PC-3 (cell line): ENCODE measurements at places on chromosomes 11 and 22.

GRCh38 chr11:31323145-31323544 lies 46.4 kb downstream of the DCDC1 start:
- H3K4me1 ChIP-seq = peaks cover 13% of the 10 kb centered on the region; the same call in 1 of the 2 replicates
- H3K27me3 ChIP-seq = no peaks in the 10 kb centered on the region
- no peak overlapping the region for H3K4me3 ChIP-seq
- H3K27ac ChIP-seq = no peak overlapping the region

DNA sequence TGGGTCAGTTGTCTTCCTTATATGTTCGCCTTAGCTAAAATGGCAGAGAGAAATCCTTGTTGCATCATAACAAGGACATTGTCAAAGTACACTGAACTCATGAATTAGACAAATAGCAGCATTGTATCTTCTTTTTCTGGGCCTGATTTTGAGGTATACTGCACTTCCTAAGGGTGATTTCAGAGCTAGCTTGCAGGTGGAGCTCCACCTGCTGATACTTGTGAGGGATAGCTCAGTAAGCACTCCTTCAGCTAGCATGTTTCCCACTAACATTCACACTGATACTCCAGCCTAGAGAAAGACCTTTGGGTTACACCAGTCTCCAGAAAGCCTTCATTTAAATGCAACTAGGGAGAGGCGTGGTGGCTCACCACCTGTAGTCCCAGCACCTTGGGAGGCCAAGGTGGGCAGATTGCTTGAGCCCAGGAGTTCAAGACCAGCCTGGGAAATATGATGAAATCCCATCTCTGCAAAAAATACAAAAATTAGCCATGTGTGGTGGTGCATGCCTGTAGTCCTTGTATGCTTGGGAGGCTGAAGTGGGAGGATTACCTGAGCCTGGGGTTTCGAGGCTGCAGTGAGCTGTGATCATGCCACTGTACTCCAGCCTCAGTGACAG lies 29.8 kb downstream of the JAM3 start:
- H3K4me3 ChIP-seq = no peak overlapping the region
- H3K27me3 ChIP-seq = peaks cover 30% of the 10 kb centered on the region
- DNase-seq = peak; percentile 53
- no peak overlapping the region for H3K27ac ChIP-seq

DNA sequence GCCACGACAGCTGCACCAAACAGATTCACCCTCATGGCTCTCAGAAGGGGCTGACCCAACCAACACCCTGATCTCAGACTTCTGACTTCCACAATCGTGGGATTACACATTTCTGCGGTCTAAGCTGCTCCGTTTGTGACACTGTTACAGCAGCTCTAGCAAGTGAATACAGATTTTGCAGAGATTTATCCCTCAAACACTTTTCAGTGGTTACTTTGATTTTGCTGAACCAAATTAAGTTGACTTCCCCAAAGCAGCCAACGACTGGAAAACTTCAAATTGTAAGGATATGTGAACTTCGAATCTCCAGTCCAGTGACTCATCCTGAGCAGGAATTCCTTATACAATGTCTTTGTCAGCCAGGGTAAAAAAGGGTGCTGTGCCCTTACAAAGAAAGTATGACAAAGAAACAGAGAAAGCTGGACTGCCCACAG lies 14.8 kb upstream of the INCENP start:
- H3K27me3 ChIP-seq = no peaks in the 10 kb centered on the region
- no peak overlapping the region for H3K4me3 ChIP-seq
- H3K36me3 ChIP-seq = no peaks in the 10 kb centered on the region
- DNase-seq = peak; percentile 64
- H3K4me1 ChIP-seq = peaks cover 12% of the 10 kb centered on the region

DNA sequence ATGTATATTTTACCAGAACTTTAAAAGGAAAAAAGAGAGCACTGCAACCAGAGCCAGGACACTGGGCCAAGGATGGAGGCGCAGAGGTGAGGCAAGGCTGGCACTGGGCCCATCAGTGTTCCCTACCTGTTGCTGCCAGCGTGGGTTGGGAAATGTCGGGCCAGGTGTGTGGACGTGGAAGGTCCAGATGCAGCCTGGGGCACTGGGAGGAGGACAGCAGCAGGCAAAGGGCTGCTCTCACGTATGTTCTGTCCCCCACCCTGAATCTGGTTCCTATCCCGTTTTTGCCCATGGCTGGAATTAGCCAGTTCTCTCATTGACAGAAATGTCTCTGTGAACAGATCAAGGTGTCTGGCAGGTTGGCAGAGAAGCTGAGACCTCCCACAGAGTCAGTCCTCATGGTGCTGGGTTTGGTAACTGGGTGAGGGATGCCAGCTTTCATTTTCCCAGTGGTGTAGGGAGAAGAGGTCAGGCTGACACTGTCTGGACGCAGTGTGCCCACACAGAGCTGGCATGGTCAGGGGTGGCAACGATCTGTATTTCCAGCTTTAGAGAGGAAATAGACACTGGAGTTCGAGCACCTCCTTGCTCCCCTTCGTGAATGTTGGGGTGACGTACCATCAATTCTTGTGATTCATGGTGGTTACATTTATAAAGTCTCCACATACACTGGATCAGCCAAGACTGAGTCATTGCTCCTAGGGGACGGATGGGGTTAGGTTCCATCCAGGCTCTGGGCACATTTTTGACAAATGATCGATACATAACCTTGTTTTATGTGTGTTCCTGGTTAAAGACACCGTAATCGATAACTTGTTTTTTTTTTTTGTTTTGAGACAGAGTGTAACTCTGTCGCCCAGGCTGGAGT lies 4.3 kb upstream of the PNPLA3 start:
- no peak overlapping the region for H3K27ac ChIP-seq
- H3K36me3 ChIP-seq = no peaks in the 10 kb centered on the region
- H3K27me3 ChIP-seq = no peaks in the 10 kb centered on the region
- no peak overlapping the region for H3K4me3 ChIP-seq

DNA sequence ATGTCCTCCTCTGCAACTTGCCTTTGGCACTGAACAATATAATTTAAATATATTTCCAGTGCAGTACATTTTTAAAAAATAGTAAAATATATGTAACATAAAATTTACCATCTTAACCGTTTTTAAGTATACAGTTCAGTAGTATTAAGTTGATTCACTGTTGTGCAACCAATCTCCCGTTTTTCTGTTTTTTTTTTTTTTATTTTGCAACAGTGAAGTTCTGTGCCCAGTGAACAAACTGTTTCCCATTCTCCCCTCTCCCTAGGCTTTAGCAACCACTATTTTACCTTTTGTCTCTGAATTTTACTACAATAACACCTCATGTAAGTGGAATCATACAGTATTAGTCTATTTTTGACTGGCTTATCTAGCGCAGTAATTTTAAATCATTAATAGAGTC lies 13.8 kb downstream of the PRRG4 start:
- H3K27me3 ChIP-seq = no peaks in the 10 kb centered on the region
- peaks cover 13% of the 10 kb centered on the region for H3K4me1 ChIP-seq
- DNase-seq = no peak
- H3K27ac ChIP-seq = no peak overlapping the region

DNA sequence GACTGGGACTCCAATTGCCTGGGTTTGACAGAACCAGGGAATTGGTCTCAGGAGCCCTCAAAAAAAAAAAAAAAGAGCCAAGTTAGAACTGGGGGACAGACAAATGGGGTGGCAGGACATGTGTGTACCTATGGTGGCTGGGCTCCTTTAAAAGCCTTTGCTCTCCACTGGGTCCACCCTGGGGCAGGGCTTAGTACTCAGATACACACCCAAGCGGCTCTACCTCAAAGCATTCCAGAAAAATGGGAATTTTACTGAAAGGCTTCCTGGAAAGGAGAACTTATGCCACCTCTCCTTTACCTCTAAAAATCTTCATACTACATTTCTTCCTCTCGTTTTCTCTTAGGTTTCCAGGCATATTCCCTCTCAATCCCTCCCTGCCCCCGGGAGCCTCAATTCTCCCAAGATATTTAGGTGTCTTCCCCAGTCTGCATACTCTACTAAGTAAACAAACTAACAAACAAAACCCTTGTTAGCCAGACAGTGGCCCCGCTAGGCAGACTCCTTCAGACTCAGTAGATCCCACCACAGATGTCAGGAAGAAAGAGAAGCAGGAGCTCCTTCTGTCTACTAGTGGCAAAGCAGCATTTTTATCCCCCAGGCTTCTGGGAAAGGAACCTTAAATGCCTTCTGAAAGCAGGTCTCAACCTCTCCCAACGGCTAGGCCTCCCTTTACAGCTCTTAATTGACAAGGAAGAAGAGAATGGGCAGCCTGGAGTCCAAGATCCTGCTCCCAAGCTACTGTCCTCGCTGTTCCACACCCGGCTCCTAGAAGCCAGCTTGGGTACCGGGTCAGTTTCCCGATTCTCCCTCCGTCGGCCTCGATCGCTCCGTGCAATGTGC lies 653 bp downstream of the PCSK7 start:
- H3K4me1 ChIP-seq = peaks cover 23% of the 10 kb centered on the region
- peak; percentile 46 for DNase-seq
- peak overlapping the region; percentile 86 for H3K4me3 ChIP-seq
- no peaks in the 10 kb centered on the region for H3K27me3 ChIP-seq
- peaks cover 12% of the 10 kb centered on the region; the same call in 1 of the 2 replicates for H3K36me3 ChIP-seq
- peak overlapping the region; percentile 0 for H3K27ac ChIP-seq

DNA sequence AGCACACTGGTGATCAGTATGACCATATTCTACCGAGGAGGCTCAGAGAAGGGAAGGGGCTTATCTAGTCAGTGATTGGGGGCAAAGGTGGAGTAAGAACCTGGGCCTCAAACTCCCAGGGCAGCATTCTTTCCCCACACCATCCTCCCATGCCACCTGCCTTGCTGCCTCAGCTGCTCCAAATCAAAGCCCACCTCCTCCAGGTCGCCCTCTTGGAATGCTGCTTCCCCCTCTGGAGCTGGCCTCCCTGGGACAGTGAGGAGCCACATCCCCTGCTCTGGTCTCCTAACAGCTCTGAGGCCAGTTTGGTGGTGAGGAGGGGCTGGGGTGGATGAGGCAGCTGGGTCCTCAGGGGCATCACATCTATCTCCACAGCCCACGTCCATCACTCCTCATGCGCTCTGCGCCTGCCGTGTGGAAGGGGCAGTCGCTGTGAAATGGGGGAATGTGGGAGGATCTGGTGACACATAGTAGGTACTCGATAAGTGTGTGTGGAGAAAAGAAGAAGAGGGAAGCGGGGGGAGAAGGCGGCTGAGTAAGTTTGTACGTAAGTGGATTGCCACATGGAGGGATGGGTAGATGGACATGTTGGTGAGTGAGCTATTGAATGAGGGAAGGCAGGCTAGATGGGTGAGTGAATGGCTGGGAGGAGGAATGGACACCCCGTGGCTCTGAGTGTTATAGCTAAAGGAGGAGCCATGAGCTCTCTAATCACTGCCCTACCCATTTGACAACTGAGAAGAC lies 16.1 kb upstream of the ARHGEF17 start:
- no peak for DNase-seq
- H3K4me1 ChIP-seq = peaks cover 21% of the 10 kb centered on the region
- no peak overlapping the region for H3K4me3 ChIP-seq
- no peaks in the 10 kb centered on the region for H3K27me3 ChIP-seq

- no peaks in the 10 kb centered on the region for H3K4me1 ChIP-seq
- no peaks in the 10 kb centered on the region for H3K36me3 ChIP-seq
- no peak overlapping the region for H3K27ac ChIP-seq
- no peak for DNase-seq
- H3K27me3 ChIP-seq = no peaks in the 10 kb centered on the region
- H3K4me3 ChIP-seq = no peak overlapping the region
Measured at GRCh38 chr22:42320443-42321416, 50.3 kb upstream of the TCF20 start.

DNA sequence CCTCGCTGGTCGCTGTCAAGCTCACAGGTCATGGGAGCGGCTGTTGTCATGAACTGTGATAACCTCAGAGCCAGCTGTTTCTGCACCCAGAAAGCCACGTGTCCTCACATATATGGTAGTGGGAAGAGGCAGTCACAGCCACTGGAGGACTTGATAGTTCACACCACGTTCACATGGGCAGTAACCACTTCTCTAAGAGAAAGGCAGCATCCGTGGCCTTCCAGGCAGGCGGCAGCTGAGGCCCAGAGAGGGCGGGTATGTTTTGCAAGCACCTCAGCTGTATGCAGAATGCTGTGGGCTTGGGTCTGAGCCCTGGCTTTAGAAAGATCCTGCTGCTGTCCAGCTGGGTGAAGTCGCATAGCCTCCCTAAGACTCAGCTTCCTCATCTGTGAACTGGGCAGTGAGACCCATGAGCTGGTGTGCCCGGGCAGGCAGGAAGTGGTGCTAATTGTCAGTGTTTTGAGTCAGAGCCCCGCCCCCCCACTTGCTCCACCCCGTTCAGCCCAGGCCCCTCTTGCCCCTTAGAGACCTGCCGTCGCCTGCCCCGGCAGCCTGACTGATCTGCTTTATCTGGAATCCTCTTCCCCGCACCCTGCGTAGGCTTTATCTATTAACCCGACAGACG lies 13.3 kb downstream of the TTC38 start:
- H3K36me3 ChIP-seq = peaks cover 1% of the 10 kb centered on the region; the same call in 1 of the 2 replicates
- H3K27ac ChIP-seq = no peak overlapping the region
- no peak overlapping the region for H3K4me3 ChIP-seq
- DNase-seq = no peak

DNA sequence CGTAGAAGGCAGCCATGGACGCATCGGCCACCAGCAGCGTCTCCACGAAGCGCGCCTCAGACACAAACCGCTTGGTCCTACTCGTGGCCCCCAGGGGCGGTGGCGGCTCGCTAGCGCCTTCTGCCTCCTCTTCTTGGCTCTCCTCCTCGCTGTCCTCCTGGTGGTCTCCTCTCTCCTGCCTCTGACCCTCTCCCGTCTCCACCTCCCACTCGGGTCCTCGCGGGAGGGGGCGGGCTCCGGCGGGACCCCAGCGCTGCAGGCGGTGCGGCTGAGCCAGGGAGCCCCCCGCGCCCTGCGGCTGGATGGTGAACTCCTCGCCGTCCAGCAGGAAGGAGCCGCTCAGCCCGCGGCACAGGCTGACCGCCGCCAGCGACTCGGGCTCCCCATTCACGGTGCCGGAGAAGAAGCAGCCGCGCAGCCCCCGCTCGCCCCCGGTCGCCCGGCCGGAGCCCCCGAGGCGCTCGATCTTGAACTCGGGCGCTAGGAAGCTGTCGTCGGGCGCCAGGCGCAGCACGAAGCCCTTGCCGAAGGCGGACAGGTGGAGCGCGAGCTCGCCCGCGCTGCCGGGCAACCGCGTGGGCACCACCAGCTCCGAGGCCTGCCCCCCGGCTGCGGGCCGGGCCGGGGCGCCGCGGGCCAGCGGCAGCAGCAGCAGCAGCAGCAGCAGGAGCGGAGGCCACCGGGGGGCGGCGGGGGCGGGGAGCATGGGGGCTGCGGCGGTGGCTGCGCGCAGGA lies 661 bp downstream of the ADAMTS8 start:
- H3K4me3 ChIP-seq = peak overlapping the region; percentile 43; the same call in 1 of the 2 replicates
- H3K27me3 ChIP-seq = peaks cover 68% of the 10 kb centered on the region
- peaks cover 3% of the 10 kb centered on the region; the same call in 1 of the 2 replicates for H3K4me1 ChIP-seq
- DNase-seq = no peak
- no peak overlapping the region for H3K27ac ChIP-seq
- H3K36me3 ChIP-seq = no peaks in the 10 kb centered on the region

- DNase-seq = peak; percentile 29
- no peak overlapping the region for H3K27ac ChIP-seq
- H3K27me3 ChIP-seq = no peaks in the 10 kb centered on the region
- H3K36me3 ChIP-seq = 0 out of 2 replicates have a peak, but pooled peaks cover 3% of the 10 kb centered on the region
Measured at GRCh38 chr11:10197091-10197490, 96.9 kb downstream of the SBF2 start.
